NCI-H2171 (cell line): ENCODE measurements at places on chromosomes 4 and X.

DNA sequence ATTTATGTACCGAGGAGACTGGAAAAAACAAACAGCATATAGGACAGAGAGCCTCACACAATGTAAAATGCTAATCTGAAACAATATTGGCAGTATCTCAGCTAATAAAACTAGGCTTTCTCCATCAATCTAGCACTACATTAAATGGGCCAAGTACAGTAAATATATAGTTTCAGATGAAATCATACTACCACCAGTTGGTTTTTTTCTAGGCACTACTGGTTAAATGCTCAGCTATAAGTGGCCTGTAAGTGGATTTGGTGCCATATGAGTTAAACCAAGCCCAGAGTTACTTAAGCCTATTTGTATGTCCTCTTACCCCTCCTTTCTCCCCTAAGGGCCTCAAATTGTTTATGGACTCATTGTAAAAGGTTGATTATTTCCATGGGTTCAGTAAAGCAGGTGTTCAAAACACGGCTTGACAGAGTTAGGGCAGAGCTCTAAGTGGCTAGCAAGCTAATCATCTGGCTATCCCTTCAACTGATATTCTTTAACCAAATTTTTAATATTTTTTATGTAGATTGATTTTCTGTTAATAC lies 57.5 kb downstream of the FAM13A start:
- no peak for DNase-seq

- DNase-seq = no peak
Measured at GRCh38 chr4:179989975-179990374, 2253.2 kb upstream of the TENM3 start.

DNA sequence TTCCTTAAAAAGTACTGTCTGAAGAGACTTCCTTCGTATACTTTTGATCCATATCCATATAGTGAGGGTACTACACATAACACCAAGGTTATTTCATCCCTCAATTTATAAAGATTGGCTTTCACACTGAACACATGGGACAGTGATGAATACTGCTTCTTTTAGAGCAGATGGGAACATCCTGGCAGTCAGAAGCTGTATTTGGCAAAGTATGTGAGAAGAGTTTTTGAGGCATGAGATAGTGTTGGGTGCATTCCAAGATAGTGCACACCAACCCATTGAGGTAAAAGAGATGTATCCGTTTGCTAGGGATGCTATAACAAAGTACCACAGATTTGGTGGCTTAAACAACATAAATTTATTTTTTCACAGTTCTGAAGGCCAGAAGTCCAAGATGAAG lies 141.1 kb downstream of the MOSPD2 start:
- no peak for DNase-seq

DNA sequence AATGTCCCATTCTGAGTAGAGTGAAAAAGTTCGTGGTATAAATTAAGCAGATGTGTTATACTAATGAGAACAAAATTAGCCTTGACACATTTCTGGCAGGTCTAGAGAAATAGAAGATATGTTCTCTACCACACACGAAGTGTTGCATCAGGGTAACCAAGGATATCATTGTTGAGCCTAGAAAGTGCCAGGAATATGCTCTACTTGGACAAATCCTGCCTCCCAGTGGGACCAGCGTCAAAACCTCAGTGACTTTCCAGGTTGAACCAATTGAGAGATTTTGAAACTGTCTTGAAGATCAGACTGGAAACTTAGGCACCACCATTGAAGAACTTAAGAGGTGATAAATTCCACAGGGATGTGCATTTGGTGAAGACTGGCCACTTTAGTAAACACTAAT lies 115.9 kb downstream of the HPGD start:
- no peak for DNase-seq

- no peak for DNase-seq
Measured at GRCh38 chr4:3520796-3521600, 11.2 kb downstream of the LRPAP1 start.
